ENCODE measurements at places on chromosomes 1 and 21.

DNA sequence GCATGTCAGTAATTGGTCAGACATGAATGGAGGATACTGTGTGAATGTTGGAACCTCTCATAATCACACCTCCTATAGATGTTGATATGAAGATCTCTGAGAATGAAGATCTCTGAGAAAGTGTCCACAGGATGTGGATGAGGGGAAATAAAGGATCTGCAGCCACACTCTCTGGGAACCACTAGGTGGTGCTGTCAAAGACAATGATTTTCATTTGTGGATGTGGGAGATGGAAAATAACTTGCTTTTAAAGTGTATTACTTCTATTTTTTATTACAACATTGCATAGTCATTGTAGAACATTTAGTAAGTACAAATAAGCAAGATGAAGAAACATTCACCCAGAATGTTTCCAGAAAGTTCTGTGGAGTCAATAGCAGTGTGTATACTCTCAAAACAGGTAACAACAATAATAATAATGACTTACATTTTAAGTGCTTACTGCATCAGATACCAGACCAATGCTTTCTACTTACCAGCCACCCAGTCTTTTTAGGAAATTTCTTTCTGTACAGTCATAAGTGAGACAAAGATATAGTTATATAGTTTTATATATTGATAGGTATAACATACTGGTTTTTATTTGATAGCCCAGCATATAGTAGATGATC lies 128.2 kb downstream of the ATG4C start:
- no peak for DNase-seq

DNA sequence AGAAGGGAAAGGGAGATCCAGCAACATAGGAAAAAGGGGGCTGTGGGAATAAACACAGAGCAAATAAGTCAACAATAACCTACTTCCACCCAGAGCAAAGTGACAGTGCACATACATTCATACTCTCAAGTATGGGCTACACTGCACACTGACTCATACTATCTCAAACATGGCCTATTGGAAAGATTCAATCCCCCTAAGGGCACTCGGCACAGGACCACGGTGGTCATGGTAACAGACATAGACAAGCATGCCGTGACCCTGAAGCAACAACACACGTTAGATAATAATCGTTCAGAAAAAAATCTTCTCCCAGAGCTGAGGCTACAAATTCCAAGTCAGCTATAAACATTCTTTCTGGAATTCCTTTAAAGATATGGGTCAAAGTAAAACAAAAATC lies 16.8 kb upstream of the JAK1 start:
- DNase-seq: no peak

DNA sequence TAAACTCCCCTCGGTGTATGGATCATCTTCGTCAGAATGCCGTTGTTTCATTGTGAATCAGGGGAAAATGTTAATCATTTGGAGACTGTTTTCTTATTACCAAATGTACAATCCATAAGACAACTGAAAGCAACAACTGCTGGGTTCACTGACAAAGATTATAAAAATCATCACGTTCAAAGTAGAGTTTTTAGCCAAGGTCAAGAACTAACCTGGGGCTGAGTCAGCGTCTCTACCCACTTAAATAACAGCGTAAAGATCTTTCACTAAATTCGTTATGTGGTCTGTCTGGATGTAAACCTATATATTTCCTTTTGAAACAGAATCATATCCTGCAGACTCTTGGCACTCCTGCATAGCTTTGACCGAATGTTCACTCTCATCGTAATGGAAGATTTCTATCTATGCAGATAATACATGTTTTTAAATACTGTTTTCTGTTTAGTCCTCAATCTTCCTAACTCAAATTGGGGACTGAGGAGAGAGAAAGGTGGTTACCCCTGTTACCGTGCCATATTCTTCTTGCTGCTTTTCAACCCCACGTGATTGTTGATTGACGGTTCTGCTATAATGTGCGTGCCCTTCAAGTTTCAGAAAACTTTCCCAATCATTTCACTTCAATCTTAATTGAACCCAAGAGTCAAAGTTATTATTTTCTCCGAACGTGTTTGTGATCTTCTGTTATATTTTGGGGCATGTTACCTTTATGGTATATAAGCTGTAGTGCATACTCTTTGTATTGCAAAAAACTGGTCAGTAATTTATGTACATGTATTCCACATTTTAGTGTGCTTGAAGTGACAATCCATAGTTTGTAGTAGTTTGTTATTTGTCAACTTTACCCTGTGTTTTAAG lies 15.6 kb upstream of the NCMAP start:
- DNase-seq: no peak

DNA sequence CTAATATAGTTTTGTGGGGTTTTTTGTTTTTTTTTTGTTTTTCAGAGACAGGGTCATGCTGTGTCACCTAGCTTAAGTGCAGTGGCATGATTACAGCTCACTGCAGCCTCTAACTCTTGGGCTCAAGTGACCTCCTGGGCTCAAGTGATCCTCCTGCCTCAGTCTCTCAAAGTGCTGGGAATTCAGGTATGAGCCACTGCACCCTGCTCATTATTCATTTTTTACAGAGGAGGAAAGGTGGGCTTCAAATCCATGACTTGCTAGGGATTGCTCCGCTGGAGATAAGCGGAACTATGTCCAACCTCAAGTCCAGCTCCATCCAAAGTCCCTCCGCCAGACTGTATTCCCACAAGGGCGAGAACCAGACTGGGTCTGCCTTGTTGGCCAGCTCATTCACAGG lies 8.0 kb upstream of the SPOCD1 start:
- no peak for DNase-seq

DNA sequence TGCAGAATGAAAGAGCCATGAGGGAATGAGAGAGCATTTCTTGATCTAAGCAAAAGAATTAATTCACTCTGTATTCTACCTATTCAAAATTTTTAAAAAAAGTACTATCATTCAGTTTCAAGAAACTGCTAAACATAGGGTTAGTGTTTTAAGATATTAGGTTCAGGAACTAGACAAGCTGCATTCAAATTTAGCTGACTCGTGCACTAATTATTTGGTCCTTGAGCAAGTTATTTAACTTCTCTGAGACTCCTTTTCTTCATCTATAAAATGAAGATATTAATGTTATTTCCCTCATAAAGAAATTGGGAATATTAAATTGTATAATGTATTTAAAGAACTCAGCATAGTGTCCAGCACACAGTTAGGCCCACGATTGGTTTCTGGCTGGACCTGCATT lies 75.0 kb upstream of the USH2A start:
- DNase-seq: no peak

DNA sequence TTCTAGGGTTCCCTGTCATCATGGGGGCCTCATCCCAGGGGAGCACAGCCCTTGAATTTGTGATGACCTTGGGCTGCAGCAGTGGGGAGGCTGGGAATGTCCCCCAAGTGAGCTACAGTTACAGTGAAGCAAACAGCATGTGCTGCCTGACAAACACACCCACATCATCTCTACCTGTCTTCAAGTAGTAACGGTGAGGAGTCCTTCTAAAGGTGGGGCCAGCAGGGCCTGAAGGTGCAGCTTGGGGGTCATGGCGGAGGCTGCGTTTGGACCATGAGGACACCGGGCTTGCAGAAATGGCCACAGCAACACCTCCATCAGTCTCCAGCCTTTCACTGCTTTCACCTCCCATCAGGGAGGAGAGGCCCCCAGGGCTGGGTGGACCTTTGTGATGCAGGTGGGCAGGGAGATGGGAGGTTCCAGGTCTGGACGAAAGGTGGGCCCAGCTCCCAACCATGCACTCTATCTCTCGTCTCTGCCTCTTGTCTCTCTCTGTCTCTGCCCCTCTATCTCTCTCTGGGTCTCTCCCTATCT lies 55.7 kb downstream of the WNT9A start:
- no peak for DNase-seq

DNA sequence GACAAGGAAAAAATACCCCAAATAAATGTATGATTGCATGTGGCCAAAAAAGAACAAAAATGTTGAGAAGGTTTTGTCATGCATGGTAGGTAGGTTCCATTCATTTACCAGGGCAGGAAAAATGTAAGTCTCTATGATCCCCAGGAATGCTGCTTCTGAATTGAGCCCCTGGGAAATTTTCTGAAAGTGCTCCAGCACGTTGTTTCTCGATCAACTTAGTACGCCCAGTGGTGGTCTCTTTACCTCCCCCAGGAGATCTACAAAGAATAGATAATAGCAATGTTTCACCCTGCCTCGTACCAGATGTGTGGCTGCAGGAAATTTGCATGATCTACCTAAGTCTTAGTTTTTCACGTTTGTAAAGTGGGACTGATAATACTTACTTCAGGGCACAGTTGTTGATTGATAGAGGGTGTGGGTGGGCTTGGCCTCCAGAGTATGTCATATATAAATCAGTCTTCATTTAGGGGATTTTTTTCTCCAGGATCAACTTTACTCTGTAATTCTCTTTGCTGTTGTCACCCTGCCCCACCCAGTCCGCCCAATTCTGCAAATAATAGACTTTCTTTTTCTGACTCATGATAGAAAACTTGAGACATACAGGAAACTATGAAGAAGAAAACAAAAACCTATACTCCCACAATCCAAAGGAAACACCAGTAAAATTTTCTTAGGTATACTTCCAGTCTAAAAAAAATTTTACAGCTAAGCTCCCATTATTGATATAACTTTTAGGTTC lies 462.0 kb upstream of the RUNX1 start:
- no peak for DNase-seq

DNA sequence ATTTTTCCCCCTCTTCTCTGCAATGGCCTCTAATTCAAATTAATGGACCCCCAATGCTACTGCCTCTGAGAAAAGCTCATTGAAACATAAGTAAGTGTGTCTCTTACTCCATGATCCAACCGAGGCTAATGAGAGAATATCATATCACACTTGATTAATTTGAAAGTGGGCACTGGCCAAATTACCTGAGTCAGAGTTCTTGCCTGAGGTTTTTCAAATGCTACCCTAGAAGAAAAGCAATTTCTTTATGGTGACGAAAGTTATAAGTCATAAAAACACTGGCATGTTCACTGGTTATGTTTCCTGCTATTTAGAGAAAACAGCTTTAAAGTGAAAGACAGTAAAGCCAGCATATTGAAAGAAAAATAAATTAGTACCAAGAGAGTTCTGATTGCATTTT lies 368.8 kb upstream of the TMPRSS15 start:
- no peak for DNase-seq

GRCh38 chr1:38834221-38834782 lies 25.3 kb downstream of the RRAGC start:
- no peak for DNase-seq

- DNase-seq: no peak
These were observed 11.3 kb downstream of the TMCC2 start for GRCh38 chr1:205239078-205239477.

DNA sequence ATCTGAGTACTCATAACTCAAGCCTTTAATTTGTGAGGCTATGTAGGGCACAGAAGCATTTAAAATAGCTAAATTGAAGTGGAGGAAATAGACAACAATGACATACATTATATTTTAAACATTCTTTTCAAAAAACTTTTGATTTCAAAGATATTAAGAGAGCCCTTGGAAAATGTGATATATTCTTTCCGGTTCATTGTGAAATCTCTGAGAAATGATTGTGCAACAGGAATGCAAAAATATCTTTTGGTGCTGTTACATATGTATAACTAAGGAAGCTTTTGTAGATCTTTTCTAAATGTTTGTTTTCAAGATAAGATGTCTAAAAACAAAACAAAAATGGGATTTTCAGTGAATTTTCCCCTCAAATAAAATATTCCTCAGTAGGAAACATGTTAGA lies 185.2 kb downstream of the LEPR start:
- DNase-seq: no peak

GRCh38 chr21:44590311-44590721 lies 2.0 kb downstream of the KRTAP10-6 start:
- DNase-seq: no peak

DNA sequence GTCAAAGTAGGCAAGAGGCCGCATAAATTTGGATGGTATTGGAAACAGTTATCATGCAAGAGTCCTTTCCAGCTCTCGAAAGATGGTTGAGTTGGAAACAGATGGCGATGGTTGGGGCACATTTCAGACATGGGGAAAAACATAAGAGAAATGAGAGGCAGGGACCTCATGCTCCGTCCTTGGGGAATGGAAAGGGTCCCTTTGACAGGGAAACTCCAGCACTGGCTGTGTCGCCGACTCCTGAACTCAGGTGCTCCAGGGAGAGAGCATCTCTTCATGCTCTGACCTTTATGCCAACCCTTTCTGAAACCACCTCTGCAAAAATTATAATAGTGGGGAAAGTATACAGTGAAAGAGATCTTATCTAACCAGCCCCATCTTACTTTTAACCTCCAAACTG lies 36.8 kb upstream of the COL6A2 start:
- no peak for DNase-seq

- DNase-seq: no peak
These were observed 881 bp upstream of the ACTRT2 start for GRCh38 chr1:3020263-3020909.

DNA sequence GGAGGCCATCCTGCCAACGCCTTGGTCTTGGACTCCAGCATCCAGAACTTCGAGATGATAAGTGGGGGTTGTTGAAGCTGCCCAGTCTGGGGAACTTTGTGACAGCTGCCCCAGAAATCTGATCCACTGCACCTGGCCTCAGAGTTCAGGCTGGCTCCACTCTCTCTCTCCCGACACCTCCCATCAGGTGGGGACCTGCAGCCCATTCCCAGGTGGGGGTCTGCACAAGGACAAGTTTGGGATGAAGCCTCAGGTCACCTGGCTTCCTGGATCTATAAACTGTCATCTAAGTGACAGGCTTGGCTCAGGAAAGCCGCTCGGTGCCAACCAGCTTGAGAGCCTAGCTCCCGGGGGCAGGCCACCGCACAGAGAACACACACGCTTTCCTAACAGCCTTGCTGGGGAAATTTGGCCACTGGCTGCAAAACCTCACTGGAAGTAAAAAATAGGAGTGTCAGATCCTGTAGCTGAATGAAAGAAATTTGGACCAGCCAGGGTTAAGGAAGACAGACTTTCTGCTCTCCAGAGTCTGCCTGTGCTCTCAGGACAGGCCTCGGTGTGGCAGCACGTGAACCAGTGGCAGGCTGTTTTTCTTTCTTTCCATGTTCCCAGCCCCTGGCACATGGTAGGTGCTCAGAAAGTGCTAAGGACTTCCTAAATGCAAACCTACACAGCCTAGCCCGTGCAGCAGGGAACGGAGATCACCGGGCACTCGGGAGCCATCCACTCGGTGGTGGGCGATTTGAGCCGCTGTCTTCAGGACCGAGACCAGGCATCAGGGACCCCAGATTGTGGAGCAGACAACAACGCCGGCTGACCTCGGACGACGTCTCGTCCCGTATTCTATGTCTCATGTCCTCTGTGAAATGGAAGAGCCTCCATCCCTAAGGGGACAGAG lies 42.6 kb upstream of the LBR start:
- DNase-seq: no peak

GRCh38 chr1:81374481-81374880 lies 426.3 kb upstream of the ADGRL2 start:
- no peak for DNase-seq

- DNase-seq: no peak
These were observed 25.1 kb upstream of the HUNK start for GRCh38 chr21:31847761-31848160.

All from stimulated activated CD4-positive, alpha-beta T cell treated with anti-CD3 and anti-CD28 coated beads, TNF-alpha, amount 100 ng/mL, for 1 hour (primary cell).